ENCODE measurements at places on chromosomes 2 and 18.

DNA sequence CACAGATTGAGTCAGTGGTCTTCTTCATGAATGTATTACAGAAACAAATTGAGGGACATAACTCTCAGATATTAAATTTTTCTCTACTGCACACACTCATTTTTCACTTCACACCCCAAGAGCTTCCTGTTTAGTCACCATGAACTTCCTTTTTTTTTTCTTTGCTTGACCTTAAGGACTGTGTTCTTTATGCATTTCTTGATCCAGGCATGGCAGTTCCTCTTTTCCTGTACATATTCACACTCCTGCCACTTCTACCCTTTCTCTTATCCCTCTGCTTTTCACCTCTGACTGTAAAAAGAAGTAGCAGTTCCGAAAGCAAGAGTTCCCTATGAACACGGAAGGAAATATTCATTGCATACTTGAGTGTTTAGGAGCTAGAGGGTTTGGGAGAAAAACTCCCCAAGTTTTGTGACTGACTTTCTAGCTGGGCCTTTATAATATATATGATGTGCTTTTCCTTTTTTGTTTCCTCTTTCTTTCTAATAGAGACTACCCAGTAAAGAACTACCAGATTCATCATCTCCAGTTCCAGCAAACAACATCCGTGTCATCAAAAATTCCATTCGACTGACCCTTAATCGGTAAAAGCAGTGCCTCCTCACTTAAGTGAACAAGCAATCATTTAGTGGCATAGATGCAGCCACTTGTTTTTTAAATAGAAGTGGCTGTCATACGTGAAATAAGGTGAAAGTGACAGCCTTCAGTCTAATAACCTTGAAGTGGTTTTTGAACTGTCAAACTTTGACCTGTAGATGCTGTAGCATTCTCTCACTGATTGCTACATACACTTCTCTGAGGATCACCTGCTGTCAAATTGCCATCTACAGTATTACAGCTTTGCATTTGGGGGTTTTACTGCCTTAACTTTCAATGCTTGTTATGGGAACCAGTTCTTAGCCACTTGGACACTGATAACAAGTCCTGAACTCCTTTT is 40.8 kb downstream of the PAPOLG start:
- H3K27me3 ChIP-seq = no peaks in the 10 kb centered on the region
- H3K27ac ChIP-seq = no peak overlapping the region
- no peak for DNase-seq
- no peak overlapping the region for H3K4me3 ChIP-seq
- H3K4me1 ChIP-seq = no peaks in the 10 kb centered on the region
- peaks cover 34% of the 10 kb centered on the region for H3K36me3 ChIP-seq

DNA sequence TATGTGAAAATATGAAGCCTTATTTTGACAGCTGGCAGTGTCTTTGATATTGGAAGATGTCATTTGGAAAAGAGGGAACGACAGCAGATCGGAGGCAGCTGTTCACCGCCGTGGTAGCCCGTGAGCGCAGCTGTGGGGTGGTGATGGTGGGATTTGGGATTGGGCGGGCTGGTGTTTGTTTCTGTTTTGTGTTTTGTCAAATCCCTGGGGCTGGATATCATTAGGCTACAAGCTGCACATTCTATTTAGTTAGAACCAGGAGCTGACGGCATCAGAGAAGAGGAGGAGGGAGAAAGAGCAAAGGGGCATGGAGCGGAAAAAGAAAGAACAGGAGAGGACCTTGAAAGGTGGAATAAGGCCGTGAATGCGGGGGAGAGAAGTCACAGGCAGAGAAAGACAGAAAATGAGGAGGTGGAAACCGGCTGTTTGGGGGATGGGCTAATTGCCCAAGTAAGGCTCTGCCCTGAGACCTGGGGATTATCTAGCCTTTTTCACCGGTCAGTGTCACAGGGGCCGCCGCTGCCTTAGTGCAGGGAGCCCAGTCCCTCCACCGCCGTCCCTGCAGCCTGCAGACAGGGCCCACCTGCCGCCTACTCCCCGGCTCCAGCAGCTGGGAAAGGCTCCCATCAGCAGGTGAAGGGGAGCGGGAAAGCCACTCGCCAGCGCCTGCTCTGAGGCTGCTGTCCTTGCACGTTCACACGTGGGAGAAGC is 88.0 kb downstream of the ZCCHC2 start:
- DNase-seq = peak; percentile 57
- no peaks in the 10 kb centered on the region for H3K27me3 ChIP-seq
- peaks cover 14% of the 10 kb centered on the region for H3K4me1 ChIP-seq
- no peaks in the 10 kb centered on the region for H3K36me3 ChIP-seq
- H3K27ac ChIP-seq = no peak overlapping the region

DNA sequence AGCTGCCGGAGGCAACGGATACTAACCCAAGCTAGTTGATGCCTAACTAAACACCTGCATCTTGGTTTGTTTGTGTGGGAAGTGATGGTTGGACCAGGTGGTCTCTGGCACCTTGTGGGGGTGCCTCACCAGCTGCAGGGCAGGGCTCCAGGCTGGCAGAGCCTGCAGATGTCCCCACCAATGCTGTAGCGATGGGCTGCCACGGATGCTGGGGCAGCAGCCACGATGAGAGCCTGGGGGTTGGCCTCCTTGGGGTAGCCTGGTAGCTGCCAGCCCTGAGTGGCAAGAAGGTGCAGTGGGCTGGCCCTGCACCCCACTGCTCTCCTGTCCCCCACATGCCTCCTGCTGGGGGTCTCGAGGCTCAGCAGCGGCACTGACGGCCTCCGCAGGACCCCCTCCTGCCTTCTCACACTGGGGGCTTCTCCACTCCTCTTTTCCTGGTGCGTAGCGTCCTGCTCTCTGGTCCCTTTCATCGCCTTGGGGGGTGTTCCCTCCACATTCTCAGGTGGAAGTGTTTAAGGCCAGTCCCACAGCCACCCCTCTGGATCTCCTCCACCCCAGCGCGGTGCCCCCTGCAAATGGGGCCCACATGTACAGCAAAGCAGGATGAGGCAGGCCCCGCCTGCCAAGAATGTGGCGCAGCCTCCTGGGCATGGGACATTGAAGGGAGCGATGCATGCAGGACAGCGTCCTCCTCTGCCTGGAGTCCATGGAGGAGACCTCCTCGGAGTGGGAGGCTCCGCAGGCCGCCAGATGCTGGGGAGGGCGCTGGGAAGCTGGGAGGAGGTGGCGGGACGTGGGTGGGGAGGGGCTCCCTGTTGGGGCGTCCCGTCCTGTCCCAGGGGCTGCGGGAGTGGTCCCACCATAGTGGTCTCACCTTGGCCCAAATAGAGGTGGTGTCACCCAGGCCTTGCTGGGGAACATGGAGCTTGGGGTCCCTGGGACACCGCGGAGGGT is 173.1 kb downstream of the ASB1 start:
- no peak overlapping the region for H3K4me3 ChIP-seq
- no peak for DNase-seq
- no peaks in the 10 kb centered on the region for H3K36me3 ChIP-seq
- H3K27me3 ChIP-seq = no peaks in the 10 kb centered on the region

- no peak overlapping the region for H3K4me3 ChIP-seq
- no peak for DNase-seq
Measured at GRCh38 chr2:207130958-207131521, 34.7 kb downstream of the KLF7 start.

DNA sequence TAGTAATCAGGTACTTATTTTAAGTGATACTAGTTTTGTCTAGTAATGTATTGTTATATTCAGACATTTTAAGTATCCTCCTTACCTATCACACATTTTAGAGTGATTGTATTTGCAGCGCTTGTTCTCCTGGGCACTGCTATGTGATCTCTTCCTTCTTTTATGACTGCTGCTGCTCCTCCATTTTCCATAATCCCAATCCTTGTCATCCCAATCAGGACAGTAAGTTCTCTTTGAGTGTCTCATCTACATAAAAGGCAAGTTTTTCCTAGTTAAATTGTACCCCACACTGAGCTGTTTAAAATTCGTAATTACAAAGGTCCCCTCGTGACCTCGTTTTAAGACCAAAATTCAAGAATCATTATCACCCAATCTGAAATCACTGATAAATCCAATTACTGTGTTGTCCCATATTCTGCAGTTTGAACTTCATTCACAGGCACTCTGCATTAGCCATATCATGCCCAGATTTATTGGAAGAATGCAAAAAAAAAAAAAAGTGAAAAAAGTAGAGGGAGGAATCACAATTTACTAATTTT is 2.8 kb downstream of the CLK1 start:
- peaks cover 39% of the 10 kb centered on the region for H3K36me3 ChIP-seq
- peak overlapping the region; percentile 85 for H3K4me3 ChIP-seq
- peak; percentile 4 for DNase-seq
- H3K27me3 ChIP-seq = no peaks in the 10 kb centered on the region
- peaks cover 18% of the 10 kb centered on the region for H3K4me1 ChIP-seq

DNA sequence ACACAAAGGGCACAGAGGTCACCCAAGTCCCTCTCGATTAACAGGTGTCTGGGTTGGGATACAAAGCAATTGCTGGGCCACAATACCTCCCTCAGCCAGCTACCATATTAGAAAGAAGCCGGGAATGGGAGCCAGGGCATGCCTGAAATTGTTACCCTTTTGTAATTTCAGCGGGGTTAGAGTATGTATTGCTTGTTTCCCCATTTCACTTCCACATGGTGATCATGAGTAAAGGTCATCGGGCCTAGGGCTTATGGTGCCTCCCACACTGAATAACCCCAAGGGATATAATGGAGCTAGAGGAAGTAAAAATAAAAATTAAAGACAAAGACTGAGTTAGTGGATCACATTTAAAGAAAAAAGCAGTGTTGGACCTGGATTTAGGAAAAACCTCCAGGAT is 437.2 kb upstream of the KLHL29 start:
- no peak overlapping the region for H3K4me3 ChIP-seq
- H3K4me1 ChIP-seq = peaks cover 6% of the 10 kb centered on the region
- H3K27me3 ChIP-seq = no peaks in the 10 kb centered on the region
- no peak overlapping the region for H3K27ac ChIP-seq
- H3K36me3 ChIP-seq = no peaks in the 10 kb centered on the region

DNA sequence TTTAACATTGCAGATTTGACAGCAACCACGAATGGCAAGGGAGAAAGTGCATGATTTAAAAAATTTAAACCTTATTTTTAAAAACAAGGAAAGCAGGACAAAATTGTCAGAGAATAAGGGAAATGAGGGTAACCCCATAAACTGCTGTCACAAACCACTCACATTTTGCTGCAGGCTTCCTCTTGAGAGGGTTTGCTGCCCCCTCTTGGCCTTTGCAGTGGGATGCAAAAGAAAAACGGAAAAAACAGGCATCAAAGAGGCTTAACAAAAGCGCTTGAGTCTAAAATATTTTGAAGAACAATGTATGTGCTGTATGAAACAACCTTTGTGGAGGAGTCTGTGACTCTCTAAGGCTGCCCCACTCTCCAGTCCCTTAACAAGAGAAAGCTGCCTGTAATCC is 91.6 kb downstream of the TMX3 start:
- H3K4me1 ChIP-seq = no peaks in the 10 kb centered on the region
- DNase-seq = peak; percentile 87
- no peak overlapping the region for H3K4me3 ChIP-seq
- no peaks in the 10 kb centered on the region for H3K27me3 ChIP-seq

- no peaks in the 10 kb centered on the region for H3K36me3 ChIP-seq
- no peaks in the 10 kb centered on the region for H3K27me3 ChIP-seq
- no peak for DNase-seq
- no peaks in the 10 kb centered on the region for H3K4me1 ChIP-seq
- no peak overlapping the region for H3K4me3 ChIP-seq
- H3K27ac ChIP-seq = no peak overlapping the region
Measured at GRCh38 chr2:209368406-209368805, 55.4 kb upstream of the MAP2 start.

DNA sequence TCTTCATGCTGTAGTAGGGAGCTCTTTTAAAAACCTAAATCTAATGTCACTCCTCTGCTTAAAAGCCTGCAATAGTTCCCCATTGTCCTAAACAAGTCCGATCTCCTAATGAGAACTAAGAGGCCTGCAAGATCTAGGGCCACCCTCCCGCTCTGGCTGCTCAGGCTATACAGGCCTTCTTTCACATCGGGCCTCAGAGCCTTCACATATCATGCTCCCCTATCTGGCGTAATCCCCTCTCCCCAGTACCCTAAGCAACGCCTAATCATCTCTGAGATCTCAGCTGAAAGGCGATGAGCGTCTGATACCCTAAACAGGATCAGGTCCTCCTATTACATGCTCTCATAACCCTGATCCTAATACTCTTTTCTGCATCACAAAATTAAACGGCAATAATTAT is 1.9 kb downstream of the MAP4K3 start:
- H3K4me1 ChIP-seq = peaks cover 71% of the 10 kb centered on the region
- peak overlapping the region; percentile 84 for H3K4me3 ChIP-seq
- DNase-seq = peak; percentile 52
- H3K27ac ChIP-seq = no peak overlapping the region
- H3K27me3 ChIP-seq = no peaks in the 10 kb centered on the region

DNA sequence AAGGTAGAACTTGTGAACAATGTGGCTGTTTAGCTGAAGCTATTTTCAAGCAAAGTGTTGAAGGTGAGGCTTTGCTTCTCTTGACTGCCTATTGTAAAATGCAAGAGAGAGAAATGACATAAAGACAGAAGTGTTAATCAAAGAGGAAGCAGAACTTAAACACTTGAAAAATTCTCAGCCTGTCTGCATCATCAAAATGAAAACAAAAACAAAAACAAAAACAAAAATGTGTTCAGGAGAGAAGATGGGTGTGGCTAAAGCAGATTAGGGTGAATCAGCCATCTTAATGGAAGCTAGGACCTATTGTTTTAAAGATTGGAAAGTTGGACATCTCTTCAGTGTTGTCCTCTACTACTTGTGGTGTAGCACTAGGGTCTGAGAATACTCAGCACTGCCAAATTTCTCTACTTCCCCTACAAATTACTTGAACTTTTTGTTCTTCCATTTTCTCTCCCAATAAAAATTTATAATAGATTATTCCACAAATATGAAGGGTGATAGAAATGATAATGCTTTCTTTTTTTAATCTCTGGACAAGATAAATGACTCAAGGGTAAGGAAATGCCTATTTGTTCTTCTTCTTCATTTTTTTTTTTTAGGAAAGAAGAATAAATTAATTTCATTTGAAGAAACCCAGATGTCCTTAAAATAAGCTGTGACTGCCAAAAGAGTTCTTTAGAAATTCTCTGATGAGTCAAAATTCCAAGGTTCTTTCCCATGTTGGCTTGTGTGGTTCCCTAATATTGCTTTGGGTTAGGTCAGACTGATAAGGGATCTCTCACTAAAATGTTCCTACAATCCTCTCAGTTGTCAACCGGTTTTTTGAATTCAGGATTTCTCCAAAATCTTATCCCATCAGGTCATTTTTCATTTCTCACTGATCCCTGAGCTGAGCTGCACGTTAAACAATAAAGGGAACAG is 571.2 kb upstream of the ZEB2 start:
- H3K27me3 ChIP-seq = no peaks in the 10 kb centered on the region
- no peaks in the 10 kb centered on the region for H3K36me3 ChIP-seq
- DNase-seq = no peak
- no peaks in the 10 kb centered on the region for H3K4me1 ChIP-seq
- H3K27ac ChIP-seq = no peak overlapping the region
- H3K4me3 ChIP-seq = no peak overlapping the region

- no peak overlapping the region for H3K4me3 ChIP-seq
- 0 out of 2 replicates have a peak overlapping the region, but pooled peaks have one; percentile 12 for H3K27ac ChIP-seq
- H3K27me3 ChIP-seq = no peaks in the 10 kb centered on the region
- H3K36me3 ChIP-seq = no peaks in the 10 kb centered on the region
Measured at GRCh38 chr2:171154348-171154747, 6.3 kb downstream of the TLK1 start.

GRCh38 chr18:76537621-76538020 is 42.6 kb upstream of the ZNF516 start:
- H3K27ac ChIP-seq = no peak overlapping the region
- no peak overlapping the region for H3K4me3 ChIP-seq
